Stimulated activated CD8-positive, alpha-beta memory T cell treated with anti-CD3 and anti-CD28 coated beads, Interleukin-7, amount 100 ng/mL, for 24 hours (primary cell): ENCODE measurements at places on chromosomes 7 and 10.

DNA sequence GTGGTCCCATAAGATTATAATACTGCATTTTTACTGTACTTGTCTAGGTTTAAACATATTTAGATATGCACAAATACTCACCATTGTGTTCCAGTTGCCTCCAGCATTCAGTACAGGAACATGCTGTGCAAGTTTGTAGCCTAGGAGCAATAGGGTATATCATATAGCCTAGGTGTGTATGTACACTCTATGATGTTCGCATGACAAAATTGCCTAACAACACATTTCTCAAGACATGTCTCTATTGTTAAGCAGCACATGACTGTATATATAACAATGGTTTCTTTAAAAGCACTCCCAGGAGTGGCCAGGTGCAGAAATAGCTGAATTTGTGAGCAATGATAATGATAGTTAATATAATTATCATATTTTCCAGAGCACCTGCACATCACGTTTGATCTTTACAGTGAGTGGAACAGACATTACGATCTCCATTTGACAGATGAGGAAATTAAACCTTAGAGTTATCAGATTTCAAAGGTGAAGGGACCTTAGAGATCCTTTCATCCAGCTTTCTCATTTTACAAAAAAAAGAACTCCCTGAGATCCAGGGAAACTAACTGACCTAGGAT is 99.2 kb upstream of the PDCD4 start:
- no peak for DNase-seq

GRCh38 chr7:81361769-81362312 is 408.0 kb downstream of the HGF start:
- no peak for DNase-seq

DNA sequence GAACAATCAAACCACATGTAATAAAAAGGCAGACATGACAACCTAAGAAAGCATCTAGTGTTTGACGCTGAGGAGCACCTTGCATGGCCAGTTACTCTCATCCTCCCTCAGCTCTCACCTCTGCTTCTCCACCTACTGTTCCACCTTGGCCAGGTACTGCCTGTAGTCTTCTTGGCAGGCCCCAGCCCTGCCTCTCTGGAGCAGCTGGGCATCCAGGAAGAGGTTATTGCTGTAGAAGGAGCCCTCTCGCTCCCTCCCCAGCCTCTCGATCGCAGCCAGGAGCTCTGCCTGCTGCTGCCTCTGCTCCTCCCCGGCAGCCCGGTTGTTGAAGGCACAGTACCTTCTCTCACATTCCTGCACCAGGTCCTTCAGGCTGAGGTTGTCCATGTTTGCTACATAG is 9.7 kb downstream of the GIMAP5 start:
- DNase-seq: no peak

GRCh38 chr10:81877596-81877995 is 2.6 kb downstream of the NRG3 start:
- DNase-seq: no peak

GRCh38 chr10:124229201-124229988 is 136.0 kb upstream of the CHST15 start:
- DNase-seq: no peak

GRCh38 chr7:50502001-50502684 is 52.0 kb upstream of the FIGNL1 start:
- no peak for DNase-seq

DNA sequence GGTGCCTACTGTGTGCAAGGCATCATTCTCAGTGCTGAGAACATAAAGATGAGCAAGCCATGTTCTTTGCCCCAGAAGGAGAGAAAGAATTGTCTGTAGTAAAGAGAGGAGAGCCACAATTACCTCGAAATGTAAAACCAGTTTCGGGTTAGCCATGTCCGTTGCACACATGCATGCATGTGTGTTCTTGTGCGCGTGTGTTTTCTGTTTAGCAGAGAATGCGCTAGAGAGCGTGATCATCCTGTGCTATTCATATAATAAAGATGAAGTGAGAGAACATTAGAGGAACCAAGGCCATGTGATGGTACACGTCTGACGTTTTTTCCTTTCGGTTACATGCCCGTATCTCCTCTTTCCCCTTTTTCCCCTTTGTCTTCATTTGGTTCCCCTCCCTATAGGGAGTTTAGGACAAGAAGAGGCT is 158.2 kb downstream of the CELF2 start:
- no peak for DNase-seq

DNA sequence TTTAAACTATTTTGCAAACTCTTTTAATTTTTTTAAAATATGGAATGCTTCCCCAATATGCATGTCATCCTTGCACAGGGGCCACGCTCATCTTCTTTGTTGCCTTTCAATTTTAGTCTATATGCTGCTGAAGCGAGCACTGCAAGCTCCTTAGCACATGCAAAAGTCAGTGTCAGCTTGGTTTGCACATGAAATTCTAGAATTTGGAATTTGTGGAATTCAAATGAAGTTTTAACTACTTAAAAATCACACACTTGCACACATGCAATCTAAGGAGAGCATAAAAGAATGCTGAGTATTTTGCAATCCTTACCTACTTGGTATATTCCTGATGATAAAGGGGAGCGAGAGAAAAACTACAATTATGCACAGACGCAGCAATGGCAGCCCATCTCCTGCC is 78.3 kb upstream of the ATP6V0A4 start:
- no peak for DNase-seq

DNA sequence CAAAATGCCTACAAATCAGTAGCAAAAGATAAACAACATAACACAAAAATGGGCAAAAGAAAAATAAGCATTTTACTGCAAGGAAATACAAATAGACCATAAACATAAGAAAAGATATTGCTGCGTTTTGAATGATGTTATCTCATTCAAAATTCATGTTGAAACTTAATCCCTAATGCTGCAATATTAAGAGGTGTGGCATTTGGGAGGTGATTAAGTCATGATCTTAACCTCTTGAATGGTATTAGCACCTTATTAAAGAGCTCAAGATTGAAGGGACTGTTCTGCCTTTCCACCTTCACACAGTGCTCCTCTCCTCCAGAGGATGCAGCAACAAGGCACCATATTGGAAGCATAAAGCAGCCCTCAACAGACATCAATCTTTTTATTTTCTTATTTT is 12.4 kb upstream of the TNKS2 start:
- no peak for DNase-seq

DNA sequence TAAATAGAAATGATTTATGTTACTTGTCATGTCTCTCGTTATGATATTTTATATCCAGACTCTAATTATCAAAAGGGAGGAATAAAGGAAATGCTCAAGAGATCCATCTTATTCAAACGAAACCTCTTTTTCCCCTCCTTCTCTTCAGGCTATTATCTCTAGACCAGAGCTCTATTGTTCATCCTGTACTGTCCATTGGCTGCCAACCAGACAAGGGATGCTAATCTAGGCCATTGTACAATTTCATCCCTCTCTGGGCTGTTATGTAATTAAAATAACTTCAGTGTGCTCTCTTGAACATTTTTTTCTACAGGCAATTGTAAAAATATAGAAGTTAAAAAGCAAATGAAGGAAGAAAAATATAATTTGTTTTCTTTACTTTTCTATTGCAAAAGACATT is 220.4 kb downstream of the HDAC9 start:
- DNase-seq: no peak

DNA sequence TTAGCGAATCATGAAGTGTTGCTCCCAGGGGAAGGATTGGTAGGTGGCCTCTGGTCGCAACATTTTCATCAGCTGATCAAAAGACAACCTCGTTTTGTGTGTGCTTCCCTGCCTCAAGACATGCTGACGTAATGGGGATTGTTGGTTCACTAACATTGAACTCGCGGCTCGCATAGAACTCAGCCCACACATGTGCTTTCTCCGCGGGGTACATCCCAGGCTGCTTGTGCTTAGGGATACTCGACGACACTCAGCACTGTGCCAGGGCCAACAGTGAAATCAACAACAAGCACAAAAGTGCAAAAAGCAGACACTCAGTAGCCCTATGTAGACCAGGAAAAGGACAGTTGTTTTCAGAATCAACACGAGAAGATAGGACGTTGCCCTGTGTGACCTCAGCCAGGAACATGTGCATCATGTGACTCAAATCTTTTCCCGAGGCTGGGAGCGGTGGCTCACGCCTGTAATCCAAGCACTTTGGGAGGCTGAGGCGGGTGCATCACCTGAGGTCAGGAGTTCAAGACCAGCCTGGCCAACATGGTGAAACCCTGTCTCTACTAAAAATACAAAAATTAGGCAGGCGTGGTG is 20.8 kb downstream of the WIPI2 start:
- no peak for DNase-seq

- DNase-seq: no peak
These were observed 48.5 kb upstream of the SP8 start for GRCh38 chr7:20835111-20835750.

DNA sequence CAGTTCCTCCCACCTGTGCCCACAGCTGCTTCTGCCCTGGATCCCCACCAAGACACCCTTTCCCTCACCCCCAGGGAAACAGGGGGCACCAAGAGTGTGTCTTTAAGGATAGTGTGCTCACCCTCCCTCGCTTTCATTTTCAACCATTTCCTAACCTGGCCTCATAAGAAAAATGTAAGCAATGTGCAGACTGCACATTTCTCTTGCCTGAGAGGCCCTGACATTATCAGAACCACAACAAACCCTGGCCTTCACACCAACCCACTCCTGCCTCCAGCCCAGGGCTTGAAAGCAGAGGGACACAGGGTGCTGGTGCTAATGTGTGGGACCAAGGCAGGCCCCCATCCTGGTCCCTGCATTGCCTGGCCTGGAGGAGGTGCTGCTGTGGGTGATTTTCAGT is 11.0 kb upstream of the IMPDH1 start:
- no peak for DNase-seq

- no peak for DNase-seq
These were observed 103.6 kb downstream of the MKLN1 start for GRCh38 chr7:131431289-131431688.

- no peak for DNase-seq
These were observed 23.9 kb downstream of the KLF6 start for GRCh38 chr10:3761021-3761686.

DNA sequence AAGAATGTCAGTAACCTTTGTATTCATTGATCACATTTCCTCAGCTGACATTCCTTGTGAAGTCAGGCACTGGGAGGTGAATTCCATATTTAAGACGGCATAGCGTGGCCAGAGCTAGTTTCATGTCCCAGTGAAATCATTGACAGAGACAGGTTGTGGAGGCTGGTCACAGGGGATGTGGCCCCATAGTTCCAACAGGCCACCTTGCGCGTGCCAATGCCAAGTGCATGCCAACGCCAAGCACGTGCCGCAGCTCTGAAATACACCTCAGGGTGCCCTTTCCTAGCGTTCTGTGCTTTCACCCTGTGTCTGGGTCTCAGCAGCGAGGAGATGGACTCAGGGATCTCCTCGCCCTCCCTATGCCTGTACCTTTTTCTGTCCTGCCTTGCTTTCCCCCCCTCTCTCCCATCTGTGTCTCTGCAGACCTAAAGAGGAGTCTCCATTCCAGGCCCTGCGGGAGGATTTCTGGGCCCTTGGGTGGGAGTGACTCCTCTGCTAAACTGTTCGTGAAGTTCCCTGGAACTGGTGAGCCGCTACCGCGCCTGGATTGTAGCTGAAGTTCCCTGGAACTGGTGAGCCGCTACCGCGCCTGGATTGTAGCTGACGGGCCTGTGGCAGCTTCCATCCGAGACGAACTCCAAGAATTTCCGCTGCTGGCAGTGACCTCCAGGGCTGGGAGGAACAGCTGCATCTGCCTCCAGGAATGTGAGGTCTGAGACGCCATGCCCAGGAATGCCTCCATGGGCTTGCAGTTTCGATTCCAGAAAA is 19.7 kb downstream of the AQP1 start:
- DNase-seq: no peak

DNA sequence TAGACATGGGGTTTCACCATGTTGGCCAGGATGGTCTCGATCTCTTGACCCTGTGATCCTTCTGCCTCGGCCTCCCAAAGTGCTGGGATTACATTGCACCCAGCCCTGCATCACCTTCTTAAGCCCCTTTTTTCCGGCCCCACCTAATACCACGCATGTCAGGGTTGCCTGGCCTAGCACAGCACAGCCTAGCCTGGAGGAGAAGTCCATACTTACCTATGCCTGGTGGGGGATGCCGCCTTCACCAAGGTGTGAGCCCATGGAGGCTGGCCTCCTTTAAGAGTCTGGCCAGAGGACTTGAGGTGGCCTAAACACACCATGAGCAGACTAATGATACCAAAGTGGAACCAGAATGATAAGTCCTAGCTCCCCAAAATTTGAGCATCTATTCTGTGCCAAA is 22.0 kb upstream of the CUX1 start:
- no peak for DNase-seq

GRCh38 chr7:131067220-131067619 is 260.5 kb upstream of the MKLN1 start:
- DNase-seq: no peak

- DNase-seq: no peak
These were observed 103.2 kb upstream of the WAC start for GRCh38 chr10:28429573-28430216.

DNA sequence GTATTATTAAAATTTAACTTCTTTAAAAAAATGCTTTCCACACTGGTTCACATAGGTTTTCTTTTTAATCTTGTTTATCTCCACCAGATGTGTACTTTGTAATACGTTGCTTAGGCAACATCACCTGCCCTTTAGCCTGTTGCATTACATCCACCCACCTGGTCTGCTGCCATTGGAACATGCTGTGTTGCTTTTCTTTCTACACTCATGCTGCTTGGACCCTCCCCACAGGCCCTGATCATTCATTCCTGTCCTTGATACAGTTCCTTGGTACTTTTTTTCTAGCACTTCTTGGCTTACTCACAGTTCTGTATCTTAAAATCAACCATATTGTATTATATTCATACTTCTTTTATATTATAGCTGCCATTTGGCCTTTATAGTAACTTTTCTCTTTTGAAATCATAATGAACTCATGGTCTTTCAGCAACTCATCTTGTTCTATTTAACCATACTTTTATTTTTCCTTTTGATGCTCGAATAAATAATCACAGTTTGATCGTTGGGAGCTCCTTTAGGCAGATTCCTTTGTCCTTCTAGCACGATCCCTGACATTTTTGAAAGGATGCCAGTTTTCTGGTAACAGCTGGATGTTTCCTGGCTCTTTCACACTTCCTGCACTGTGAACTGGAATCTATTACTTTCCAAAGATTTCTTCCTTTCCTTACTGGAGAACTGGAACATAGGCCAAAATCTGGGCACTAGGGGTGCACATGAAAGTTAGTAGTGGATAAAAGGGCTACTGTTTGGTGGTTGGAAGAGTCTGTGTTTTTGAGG is 125.1 kb downstream of the CDK14 start:
- no peak for DNase-seq

GRCh38 chr7:30880125-30880720 is 31.4 kb upstream of the AQP1 start:
- DNase-seq: no peak
